ENCODE measurements at places on chromosomes 7 and 10.
A peak's percentile ranks its signal among the peaks of the same experiment; 100 is the strongest.

DNA sequence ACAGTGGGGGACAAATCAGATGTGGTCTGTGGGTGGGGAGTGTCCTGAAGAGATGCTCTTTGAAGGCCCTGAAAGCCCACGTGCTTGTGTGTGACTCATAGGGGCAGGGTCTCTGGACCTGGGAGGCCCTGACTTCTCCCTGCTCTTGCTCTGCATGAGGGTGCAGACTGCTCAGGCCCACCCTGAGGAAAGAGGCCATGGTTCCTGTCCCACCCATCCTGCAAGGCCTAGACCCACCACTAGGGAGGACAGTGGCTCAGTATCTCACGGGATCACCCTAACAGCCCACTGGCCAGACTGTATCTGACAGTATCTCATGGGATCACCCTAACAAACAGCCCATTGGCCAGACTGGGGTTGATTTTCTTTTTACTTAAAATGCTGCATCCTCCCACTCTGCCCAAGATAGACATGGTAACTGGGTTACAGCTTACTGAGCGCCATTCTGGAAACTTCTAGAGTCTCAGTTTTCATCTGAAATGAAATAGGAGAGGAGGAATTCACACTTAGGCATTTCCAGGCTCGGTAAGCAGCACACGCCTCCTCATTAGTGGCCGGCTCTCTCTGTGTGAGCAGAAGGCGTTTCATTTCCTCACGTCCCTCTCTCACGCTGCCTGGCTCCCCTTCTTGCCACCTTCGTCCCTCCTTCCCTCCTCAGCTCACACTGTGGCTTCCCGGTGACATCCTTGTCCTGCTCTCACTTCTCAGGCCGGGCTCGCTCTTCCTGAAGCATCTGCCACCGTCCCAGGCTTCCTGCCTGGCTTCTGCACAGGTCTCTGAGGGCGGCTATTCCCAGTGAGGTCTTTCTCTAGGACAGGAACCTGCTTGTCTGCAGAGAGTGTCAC lies 242.6 kb downstream of the GLRX3 start:
- no peak for DNase-seq

- DNase-seq = no peak
These were observed 188.0 kb downstream of the PDE1C start for GRCh38 chr7:31882187-31882586.

DNA sequence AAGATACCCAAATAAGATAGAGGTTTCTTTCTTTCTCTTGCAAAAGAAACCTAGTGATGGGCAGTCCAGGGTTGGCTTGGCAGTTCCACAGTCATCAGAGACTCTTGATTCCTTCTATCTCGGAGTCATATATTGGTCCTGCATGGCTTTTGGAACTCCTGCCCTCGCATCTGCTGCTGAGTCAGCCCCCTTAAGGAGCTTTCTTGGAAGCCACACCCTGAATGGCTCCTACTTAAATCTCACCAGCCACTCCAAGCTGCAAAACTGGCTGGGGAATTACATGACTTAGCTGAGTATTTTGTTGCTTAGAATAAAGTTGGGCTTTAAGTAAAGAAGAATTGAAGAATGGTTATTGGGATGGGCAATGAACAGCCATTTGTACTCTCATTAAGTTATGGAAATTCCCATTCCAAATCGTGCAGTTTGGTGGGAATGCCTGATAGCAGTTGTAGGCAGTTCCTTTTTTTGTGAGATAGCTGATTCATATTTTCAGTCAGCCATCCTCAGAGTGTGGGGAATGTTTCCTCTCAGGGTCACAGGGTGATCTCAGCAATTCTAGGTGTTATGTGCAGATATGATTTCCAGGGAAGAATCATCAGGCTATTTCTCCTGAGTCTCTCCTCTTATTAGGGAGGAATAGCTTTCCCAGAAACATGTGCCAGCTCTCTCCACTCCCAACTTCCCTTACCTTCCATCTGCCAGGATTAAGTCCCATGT lies 209.9 kb downstream of the BBS9 start:
- DNase-seq = no peak

- peak; percentile 40 for DNase-seq
These were observed 20.3 kb downstream of the MYOF start for GRCh38 chr10:93461807-93462178.

DNA sequence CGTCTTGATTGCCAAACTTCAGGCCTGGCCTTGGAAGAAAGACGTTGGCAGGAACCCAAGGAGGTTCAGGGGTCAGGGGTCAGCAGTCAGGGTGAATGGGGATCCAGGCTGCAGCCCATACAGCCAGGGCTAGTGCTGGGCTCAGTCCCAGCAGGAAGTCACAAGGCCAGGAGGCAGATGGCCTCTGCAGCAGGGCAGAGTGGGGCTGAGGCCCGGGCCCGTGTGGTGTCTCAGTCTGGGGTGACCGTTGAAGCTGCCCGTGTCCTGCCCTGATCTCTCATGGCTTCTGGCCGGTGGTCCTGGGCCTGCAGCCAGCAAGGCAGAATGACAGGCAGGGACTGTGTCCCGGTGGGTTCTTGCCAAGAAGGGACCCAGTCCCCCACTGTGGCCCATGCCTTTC lies 26.6 kb upstream of the PURB start:
- no peak for DNase-seq

DNA sequence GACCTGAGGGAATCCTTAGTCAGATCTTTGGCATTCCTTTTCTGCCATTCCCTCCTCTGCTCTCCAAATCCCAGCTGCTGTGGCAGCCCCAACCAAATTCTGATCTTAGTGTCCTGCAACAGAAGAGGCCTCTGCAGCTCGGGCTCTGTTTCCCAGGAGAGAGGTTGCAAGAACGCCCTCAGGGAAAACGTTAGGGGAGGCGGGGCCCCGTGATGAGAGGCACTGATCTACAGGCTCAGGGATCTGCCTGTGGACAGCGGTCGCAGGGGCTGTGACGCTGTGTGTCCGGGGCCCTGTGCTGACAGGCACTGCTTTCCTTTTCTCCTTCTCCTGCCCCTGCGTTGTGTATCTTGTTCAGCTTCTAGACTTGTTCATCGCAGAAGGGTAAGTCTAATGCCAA lies 57.3 kb upstream of the DPYSL4 start:
- no peak for DNase-seq

- no peak for DNase-seq
These were observed 35.6 kb upstream of the GALNT17 start for GRCh38 chr7:71096351-71096750.

- DNase-seq = peak; percentile 20
These were observed 5.3 kb downstream of the NEUROG3 start for GRCh38 chr10:69567920-69568319.

DNA sequence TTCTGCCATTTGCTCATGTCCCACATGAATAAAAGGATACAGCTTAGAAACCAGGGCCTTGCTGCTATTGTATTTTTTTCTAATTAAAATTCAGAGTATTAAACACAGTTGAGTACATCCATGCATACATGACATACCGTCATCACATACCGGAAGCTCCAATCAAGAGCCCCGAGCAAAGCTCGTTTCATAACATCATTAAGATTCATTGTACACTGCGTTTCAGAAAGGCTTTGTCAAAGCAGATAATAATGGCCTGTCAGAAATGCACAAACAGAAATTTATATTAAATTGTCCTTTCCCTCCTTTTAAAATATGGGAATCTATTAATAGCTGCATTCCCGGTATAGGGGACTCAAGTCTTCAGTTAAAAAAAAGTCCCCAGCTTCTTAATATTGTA lies 103.4 kb downstream of the PRTFDC1 start:
- no peak for DNase-seq

GRCh38 chr10:125159932-125160855 lies at the start of gene CTBP2:
CTBP2 (minus strand) TSS chr10:125160563.
- no peak for DNase-seq

GRCh38 chr10:120741396-120741795 lies 109.8 kb upstream of the WDR11 start:
- no peak for DNase-seq

DNA sequence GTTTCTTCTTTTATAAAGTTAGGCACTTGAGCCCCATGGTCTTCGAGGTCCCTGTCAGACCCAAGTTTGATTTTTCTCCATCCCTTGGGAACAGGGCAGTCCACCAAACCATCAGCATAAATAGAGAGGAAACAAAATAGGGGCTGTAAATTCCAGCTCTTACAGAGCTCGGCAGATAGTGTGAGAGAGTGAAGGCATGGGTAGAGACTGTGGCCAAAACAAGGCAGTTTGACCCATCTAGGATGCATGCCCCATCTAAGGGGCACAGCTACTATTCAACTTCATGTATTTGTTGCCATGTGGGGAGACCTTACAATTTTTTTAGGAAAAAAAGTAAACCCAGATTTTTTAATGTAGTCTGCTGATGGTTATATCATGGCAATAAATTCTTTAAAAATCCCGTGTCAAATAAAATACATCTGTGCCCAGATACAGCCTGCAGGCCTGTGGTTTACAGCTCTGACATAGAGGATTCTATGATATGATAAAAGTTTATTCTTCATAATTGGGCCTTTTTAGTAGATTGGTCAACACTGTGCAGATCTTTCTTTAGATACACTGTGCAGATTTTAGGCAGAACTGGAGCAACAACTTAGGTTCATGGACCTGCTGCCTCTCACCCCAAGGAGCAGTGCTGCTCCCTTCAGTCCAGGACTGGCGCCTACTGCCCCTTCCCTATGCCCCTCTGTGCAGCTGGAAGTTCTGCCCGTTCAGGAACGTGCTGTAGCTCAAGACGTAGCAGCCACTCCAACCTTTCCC lies 5.3 kb downstream of the PPP1R3C start:
- DNase-seq = no peak

DNA sequence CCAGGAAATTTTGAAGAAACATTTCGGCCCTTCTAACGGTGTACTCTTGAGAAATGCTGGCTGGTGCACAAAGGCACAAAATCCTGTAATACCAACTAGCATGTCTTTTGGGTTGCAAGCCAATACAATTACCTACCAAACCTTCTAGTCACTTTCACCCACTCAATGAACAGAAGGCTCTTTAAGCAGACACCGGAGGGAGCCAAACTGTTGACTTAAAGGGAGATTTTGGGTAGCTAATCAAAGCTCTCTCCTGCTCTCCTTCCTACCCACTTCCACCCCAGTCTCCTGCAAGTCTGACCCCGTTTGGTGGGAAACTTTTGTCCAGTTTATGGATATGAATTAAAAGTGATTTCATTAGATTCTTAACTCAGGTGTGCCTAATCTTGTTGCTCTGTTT lies 24.0 kb downstream of the GRM3 start:
- DNase-seq = no peak

DNA sequence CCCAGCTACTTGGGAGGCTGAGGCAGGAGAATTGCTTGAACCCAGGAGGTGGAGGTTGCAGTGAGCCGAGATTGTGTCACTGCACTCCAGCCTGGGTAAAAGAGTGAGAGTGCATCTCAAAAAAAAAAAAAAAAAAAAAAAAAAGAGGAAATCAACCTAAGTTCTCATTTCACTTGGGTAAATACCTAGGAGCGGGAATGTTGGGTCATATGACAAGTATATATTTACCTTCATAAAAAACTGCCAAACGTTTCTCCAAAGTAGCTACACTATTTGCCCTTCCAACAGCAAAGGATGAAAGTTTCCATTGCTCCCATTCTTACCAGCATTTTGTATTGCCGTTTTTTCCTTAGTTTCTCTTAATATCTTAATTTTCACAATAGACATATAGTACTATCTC lies 9.8 kb downstream of the P4HA1 start:
- no peak for DNase-seq

- DNase-seq = no peak
These were observed 17.6 kb downstream of the SLC26A4 start for GRCh38 chr7:107678110-107678753.

- no peak for DNase-seq
These were observed 321.9 kb downstream of the PTPRN2 start for GRCh38 chr7:158265743-158266080.

- DNase-seq = no peak
These were observed 81.4 kb downstream of the SPDYE5 start for GRCh38 chr7:75573477-75574019.

- peak; percentile 85 for DNase-seq
These were observed 15.7 kb upstream of the ITIH2 start for GRCh38 chr10:7687228-7687907.

GRCh38 chr7:142873281-142873784 lies 12.2 kb downstream of the TRPV6 start:
- peak; percentile 36 for DNase-seq

DNA sequence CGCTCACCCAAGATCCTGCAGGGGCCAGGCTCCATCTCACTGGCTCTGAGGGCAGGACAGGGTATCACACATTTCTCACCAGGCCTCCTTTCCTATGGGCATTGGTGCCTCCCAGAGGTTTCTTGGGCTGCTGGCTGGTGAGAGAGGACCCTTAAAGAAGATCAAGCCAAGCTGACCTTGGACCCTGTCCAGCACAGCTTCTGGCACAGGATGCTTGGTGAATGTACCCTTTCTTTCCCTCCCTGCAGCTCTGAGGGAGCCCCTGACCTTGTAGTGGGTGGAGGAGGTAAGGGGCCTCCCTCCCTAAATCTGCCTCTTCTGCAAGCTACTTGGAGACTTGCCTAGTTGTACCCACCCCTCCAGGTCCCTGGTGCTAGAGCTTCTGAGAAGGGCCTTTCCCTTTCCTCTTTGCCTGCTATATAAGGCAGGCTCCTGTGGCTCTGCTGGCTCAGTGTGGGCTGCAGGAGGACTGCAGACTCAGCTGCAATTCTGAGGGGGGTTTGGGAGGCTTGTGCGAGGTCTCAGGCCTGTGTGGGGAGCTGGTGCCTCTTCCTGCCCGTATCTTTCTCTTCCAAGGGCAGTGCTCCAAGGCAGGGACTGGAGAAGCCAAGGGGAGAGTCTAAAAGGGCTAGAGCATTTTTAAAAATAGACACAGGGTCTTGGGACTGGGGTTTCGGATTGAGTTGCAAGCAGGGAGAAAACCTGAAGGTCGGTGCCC lies 11.7 kb upstream of the TRIM8 start:
- no peak for DNase-seq

DNA sequence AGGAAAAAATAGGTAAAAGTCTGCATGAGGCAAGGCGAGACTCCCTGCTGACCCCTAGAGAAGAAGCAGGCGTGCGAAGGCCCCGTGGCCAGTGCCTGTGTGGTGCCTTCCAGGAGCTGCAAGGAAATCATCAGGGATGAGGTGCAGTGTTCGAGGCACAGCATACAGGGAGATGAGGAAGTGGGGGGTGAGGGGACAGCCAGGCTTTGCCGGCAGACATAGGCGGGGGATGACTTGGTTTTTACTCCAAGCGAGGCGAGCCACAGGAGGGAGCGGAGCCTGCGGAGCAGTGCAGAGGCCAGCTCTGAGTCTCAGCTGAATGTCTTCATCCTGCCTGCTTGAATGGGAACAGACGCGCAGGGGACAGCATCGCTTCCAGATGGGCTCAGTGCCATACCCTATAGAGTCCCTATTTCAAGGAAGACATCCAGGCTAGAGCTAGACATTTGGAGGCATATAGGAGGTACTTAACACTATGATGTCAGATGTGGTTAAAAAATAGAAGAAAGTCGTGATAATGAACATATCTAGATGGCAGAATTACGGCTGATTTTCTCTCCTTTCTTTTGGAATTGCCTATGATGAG lies 49.5 kb downstream of the TCERG1L start:
- no peak for DNase-seq

- no peak for DNase-seq
These were observed 194.8 kb downstream of the FANK1 start for GRCh38 chr10:126090911-126091728.

GRCh38 chr10:27242951-27243551 lies 2.5 kb upstream of the ACBD5 start:
- DNase-seq = peak; percentile 85

GRCh38 chr10:22486431-22486830 lies 141.1 kb downstream of the SPAG6 start:
- DNase-seq = no peak

- no peak for DNase-seq
These were observed 24.1 kb upstream of the TRIM8 start for GRCh38 chr10:102620138-102620590.

GRCh38 chr7:47044625-47045024 lies 537.3 kb downstream of the TNS3 start:
- DNase-seq = no peak

GRCh38 chr7:124130-124949 lies 68.0 kb upstream of the FAM20C start:
- no peak for DNase-seq

Measured in activated CD4-positive, alpha-beta T cell treated with anti-CD3 and anti-CD28 coated beads, Interleukin-2, Interleukin-4, amounts not matched to agents 100 ng/mL and 50 ng/mL, durations not matched to agents 16 hours and 8 hours (primary cell).